ENCODE measurements at places on chromosomes 5 and 9.

GRCh38 chr5:38208782-38209378, 49.5 kb upstream of the EGFLAM start:
- no peak for DNase-seq

DNA sequence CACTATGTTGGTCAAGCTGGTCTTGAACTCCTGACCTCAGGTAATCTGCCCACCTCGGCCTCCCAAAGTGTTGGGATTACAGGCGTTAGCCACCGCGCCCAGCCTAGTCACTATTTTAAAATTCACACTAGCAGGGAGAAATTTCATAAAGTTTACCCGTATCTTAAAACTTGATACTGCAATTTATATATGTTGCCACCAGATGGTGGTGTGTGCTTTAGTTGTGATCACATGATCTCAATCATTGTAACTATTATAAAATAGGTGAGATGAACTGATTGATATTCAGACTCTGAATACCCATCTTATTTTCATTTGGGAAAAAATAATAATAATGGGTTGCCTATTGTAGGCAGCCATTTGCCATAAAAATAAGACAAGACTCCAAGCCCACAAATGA, 1330.4 kb upstream of the WWC1 start:
- no peak for DNase-seq

DNA sequence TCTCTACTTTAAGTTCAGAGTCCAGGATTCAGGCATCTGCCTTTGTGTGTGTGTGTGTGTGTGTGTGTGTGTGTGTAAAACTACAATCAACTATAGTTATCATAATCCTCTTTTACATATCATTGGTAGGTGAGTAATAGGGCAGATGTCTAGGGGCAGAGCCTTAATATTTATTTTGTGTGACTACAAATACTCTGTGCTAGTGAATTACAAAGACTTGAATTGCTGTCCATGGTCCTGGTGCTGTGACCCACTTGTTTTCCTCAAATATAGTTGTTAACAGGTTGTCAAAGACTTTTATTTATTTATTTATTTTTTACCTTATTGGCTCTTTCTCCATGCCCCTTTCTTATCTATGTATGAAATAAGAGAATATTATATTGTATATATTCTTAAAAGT, 196.8 kb downstream of the ANXA1 start:
- DNase-seq = no peak

GRCh38 chr5:3029396-3029795, 277.9 kb upstream of the IRX2 start:
- DNase-seq = no peak

DNA sequence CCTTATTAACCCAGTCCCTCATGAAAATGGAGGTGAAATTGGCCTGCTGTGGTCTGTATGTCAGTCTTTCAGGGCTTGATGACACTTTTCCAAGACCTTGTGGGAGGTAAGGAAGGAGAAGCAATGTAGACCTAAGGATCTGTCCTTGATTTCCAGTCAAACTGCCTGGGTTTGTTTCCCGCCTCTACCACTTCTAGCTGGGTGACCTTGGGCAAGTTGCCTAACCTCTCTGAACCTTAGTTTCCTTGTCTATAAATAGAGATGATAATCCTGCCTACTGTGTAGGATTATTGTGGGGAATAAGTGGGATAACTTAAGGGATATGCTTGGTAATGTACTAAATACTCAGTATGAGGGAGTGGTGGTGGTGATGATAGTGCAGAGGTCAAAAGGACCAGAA, 59.7 kb downstream of the PPARGC1B start:
- no peak for DNase-seq
